ENCODE measurements at places on chromosomes 12 and 14.

GRCh38 chr12:45909041-45909713 is 81.2 kb downstream of the SCAF11 start:
- DNase-seq, result no peak

GRCh38 chr14:93772263-93772662 is 16.0 kb downstream of the PRIMA1 start:
- DNase-seq, result no peak

DNA sequence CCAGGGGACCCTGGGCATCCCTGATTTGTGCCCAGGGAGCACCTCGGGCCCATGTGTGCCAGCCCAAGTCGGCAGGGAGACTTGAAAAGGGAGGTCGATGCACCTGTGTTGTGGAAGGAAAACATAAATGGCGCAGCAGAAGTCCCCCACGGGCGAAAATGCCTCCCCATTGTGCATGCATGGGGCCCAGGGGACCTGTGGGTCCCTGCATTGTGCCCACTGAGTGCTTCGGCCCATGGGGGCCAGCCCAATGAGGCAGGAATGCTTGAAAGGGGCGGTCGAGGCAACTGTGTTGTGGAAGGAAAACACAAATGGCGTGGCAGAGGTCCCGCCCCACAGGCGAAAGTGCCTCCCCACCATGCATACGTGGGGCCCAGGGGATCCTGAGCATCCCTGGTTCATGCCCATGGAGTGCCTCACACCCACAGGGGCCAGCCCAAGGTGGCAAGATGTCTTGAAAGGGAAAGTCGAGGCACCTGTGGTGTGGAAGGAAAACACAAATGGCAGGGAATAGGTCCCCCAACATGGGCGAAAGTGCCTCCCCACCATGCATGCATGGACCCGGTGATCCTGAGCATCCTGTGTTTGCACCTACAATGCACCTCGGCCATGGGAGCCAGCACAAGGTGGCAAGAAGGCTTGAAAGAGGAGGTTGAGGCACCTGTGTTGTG is 368.0 kb downstream of the ALG10 start:
- DNase-seq, result no peak

DNA sequence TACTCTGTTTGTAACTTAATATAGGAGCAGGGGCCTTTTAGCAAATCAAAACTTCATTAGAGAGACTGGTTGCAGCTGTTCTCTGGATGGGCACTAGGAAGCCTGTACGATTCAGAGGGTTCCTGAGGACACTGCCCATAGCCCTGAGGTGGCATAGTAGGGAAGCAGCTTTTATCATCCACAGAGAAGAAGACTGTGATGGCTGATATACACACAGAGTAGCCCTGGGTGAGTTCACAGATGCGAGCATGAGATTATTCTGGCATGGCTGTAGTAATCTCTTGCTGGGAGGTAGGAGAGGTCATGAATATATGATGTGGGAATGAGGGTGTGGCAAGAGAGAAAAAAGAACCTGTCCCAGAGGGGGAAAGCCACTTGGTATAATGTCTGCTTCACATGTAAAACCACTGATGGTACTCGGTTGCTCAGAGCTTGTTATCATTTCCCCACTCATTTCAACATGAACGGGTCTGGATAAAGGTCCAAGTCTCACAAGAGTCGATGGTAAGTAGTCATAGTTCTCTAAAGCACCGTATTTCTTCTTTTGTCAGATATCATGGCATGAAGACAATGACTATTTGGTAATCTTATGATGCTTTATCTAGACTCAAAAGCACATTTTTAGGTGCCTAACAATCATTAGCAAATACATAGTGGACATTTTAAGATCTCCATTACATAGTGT is 52.0 kb downstream of the PEBP1 start:
- DNase-seq, result no peak

GRCh38 chr12:108371801-108372344 is 32.8 kb upstream of the CMKLR1 start:
- DNase-seq, result peak; percentile 11
